ENCODE measurements at places on chromosomes 4 and X. TPM values are rescaled to one million over a fixed set of nuclear protein-coding genes. Genes with fewer than 3 reads are reported as not detected.

The KIF4A gene
- total RNA-seq, result 1.0 TPM

The NRK gene
- 2.2 TPM for total RNA-seq

The ADH6 gene
- total RNA-seq, result 3.1 TPM

The RXFP1 gene
- 0.10 TPM for total RNA-seq

The SSX2 gene
- total RNA-seq, result not detected

The CXCL13 gene
- total RNA-seq, result 1.6 TPM

The PGAM4 gene
- not detected for total RNA-seq

The MGAT4D gene
- total RNA-seq, result not detected

The DCAF12L1 gene
- total RNA-seq, result 0.10 TPM

The TMEM47 gene
- 70.8 TPM for total RNA-seq

The ARMCX1 gene
- total RNA-seq, result 17.6 TPM

DNA sequence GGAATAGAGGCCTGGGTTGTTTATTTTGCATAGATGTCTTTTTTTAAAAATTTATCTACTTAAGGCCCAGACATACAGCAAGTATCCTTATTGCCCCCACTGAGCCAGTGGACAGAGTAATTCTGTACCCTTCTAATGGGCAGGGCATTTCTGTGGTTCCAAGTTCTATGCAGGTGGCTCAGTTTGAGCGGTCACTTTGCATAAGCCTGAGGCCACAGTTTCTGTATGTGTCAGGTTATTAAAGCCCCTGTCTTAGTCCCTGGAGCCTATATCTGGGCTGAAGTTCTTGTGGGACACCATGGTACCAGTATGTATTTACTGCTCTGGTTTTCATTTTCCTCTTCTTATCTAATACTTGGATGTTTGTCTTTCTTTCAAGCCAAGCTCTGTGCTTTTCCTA, 168.8 kb downstream of the MID1IP1 start:
- DNase-seq, result no peak

GRCh38 chr4:146261041-146261440, 46.7 kb downstream of the REELD1 start:
- DNase-seq, result no peak

DNA sequence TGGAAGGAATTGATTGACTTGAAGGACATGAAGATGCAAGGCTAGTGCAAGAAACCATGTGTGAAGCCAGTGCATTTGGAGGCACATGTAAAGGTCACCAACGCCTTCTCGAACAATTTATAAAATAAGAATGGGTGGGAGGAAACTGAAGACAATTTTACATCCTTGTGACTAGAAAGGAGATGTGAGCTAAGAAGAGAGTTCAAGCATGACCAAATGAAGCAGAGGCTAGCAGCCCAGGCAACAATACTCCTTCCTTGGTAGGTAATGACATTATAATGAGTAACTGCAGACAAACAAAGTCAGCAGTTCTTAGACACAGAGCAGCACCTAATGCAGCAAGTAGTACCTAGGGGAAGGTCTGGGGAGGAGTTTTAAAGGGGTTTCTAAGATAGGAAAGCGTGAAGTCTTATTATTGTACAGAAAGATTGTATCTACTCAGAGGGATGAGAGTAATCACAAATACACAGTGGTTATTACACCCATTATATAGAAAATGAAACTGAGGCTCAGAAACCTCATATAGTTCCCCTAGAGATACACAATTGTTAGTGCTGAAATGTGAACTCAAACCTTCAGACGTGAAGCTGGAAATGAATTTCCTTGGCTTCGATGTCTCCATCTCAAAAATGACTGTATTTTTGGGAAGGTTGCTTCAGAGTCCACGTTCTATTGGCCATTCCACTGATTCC, 56.1 kb downstream of the ATXN3L start:
- DNase-seq, result no peak

DNA sequence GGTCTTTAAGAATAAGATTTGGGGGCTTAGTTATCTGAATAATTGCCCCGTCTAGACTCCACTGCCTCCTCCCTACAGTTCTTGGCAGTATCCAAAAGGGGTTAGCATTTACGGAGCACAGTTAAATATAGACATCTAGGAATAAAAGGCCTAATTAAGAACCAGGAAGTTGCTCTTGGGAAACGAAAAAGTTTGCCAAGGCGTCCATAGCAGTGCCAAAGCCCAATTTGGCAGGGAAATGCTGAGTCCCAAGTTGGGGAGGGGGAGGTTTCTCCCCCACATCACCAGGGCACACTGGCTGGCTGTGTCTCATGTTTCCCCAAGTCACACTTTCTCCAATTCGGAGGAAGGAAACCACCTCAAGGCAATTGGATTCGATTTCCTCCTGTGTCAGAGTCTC, 338.7 kb downstream of the FBXW7 start:
- DNase-seq, result no peak

DNA sequence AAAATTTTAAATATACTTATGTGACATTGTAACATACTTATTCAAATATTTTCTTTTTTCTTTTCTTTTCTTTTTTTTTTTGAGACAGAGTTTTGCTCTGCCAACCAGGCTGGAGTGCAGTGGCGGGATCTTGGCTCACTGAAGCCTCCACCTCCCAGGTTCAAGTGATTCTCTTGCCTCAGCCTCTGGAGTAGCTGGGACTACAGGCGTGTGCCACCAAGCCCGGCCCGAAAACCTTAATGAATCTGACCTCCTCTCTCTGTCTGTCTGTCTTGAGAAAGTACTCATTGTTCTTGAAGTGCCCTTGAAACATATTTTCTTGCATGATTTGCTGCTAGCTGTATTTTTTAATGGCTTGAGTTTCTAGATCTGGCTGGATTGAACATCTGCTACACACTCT, 136.8 kb downstream of the ANAPC4 start:
- DNase-seq, result no peak

GRCh38 chrX:68018248-68019203, 414.8 kb downstream of the OPHN1 start:
- no peak for DNase-seq

GRCh38 chrX:50677789-50678188, 136.2 kb downstream of the SHROOM4 start:
- DNase-seq, result no peak

- no peak for DNase-seq
These were observed 1.6 kb downstream of the PAPSS1 start for GRCh38 chr4:107718351-107718965.

GRCh38 chrX:14946606-14947155, 73.5 kb downstream of the MOSPD2 start:
- no peak for DNase-seq

- no peak for DNase-seq
These were observed 182.1 kb downstream of the MOSPD2 start for GRCh38 chrX:15055146-15055930.

GRCh38 chr4:1640190-1640589, 43.9 kb downstream of the FAM53A start:
- no peak for DNase-seq

- no peak for DNase-seq
These were observed 1360.7 kb downstream of the ADGRL3 start for GRCh38 chr4:62560858-62561257.

DNA sequence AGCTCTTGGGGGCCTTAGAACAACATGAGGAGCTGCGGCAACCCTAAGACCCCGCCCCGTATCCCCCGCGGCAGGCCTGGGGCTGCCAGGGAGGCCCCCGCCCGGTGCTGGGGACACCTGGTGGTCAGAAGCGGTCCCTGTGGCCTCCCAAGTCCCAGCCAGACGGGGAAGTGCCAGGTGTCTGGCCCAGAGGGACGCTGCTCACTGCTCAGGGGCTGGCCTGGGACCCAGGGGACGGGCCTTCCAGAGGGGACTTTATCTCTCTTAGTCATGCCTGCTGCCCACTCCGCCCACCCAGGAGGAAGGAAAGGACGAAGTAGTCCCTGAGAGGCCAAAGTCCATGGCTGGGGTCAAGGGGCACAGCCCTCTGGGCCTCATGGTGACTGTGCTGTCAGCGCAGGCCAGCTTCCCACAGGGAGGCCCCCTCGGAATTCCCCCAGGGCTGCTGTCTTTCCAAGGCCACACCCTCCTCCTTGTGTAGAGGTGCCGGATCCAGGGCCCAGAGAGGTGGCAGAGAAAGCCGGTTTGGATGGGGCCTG, 31.0 kb upstream of the HTRA3 start:
- no peak for DNase-seq

GRCh38 chrX:76931518-76931917, 504.0 kb downstream of the MAGEE1 start:
- DNase-seq, result no peak

DNA sequence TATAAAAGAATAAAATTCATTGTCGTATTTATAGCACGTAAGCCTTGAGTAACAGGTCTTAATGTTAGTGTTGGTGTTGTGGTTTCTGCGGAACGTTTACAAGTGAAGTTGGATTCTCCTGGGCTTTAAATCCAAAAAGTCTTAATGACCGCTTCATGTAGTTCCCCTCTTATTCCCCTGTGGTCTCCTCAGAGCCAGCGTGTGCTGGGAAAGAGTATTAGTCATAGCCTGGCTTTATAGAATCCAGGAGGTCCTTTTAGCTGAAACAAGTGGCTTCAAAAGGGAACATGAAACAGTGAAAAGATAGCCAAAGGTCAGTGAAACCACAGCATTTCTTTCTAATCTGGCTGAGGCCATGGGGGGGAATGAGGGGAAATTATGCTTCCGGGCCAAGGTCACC, 79.1 kb downstream of the CLCN4 start:
- DNase-seq, result no peak

DNA sequence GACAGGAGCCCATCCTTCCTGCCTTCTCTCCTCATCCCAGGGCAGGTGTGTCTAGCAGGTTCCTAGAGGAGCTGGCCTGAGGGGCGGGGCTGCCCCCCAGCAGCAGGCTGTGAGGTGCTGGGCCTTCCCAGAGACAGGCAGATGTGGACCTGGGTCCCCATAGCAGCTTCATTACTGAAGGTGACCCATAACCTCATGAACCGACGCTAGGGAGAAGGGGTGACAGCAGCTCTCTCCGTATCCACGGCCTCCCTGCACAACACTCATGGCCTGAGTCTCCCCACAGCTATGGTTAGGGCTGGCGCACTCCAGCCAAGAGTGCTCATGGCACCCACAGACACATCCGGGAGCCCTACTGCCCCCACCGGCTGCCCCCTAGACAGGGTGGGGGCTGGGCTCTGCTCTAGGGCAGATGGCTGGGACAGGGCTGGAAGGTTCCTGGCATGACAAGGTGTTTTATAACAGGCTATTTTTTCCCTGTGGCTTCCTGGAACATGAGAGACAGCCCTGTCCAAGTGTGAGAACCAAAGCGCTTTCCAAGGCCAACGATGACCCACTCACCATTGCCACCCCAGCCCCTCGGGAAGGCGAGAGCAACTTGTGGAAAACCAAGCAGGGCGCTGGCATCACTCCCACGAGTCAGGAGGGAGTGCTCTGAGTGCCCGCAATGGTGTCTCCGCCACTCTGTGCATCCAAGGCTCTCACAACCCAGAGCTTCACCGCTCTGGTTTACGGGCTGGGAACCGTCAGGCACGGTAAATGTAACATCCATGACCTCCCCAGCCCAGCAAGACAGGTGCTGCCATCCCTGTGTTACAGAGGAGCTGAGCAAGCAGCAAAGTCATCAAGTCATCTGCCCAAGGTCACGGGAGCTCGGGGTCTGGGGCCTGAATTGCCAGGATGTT, 59.8 kb downstream of the ACOX3 start:
- no peak for DNase-seq

DNA sequence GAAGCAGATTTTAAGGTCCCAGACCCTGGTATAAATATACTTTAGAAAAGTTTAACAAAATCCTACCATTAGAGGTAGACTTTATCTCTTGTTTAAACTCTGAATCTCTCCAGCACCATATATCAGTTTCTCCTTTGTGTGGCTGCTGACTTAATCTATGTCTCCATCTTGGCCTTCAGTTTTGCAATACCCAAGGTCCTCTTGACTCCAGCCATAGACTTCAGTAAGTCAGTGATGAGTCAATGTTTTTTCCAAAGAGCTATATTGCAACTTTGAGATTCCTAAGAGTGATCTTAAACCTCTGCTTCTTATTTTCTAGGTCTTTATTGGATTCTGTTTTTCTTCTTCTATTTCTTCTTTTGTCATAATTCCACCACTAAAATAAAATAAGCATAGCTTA, 50.8 kb upstream of the ADGRL3 start:
- DNase-seq, result no peak

DNA sequence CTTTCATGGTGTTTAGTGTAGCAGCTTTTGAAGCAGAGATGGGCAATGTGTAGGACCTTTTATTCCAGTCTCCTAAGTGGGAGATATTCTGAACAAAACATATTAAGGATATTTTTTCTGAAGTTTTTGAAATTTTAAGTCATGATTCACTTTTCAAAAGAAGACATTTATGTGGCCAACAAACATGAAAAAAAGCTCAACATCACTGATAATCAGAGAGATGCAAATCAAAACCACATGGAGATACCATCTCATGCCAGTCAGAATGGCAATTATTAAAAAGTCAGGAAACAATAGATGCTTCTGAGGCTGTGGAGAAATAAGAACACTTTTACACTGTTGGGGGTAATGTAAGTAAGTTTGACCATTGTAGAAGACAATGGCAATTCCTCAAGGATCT, 76.0 kb downstream of the FAT4 start:
- no peak for DNase-seq

- DNase-seq, result no peak
These were observed 19.8 kb downstream of the CENPVL3 start for GRCh38 chrX:51598899-51599298.

GRCh38 chrX:12956704-12957534, 18.0 kb upstream of the TMSB4X start:
- no peak for DNase-seq

DNA sequence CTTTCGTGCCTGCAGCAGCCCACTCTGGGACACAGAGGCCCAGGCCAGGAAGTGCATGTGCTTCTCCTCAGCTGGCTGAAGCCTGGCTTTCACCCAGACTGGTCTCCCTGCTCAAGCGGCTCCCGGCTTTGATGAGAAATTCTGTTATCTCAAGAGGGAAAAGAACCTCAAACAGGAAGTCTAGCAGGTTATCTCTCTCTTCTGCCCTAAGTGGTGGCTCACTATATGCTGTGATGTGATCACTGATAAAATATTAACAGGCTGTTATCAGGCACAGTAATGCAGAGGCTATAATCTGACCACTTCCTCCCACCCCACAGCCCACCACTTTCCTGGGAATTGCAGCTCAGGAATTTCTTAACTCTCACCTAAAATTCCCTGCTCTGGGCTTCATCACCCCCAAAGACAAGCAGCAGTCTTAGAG, 13.3 kb downstream of the CLDN2 start:
- DNase-seq, result no peak

DNA sequence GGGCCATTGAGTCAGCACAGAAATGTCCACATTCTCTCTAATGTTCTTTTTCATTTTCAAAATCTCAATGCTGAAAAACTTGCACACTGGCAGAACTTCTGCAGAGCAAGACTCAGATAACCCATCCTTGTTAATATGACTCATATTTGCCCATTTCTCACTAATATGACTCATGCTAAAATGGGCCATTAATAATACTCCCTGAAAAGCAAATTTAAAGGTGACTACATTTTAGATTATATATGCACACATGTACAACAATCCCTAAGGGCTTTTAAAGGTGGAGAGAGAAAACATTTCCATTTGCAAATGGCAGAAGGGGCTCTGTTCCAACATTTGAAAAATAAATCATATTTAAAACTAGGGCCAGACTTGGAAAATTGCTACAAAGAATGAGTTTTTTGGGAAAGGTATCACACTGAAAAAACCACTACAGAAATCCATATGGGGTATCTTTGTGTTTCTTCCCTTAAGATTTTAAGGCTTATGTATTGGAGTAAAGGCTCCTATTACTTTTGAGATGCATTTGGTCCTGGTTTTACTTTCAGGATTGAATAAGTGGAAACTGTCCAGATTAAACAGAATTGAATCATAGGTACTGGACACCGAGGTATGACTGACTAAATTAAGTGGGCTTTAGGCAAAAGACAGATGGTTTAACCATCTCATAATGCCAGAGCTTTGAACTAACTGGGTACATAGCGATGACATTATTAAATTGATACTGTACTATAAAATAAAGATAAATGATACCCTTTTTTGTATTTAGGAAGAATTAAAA, 30.0 kb downstream of the TLR2 start:
- DNase-seq, result no peak

GRCh38 chr4:116016201-116016600, 902.8 kb upstream of the NDST4 start:
- no peak for DNase-seq
